CD4-positive, alpha-beta T cell treated with Interleukin-10 for 1 hour (primary cell): ENCODE measurements at places on chromosomes 1 and 21.

GRCh38 chr1:229478852-229479251, 29.3 kb downstream of the NUP133 start:
- no peak for DNase-seq

DNA sequence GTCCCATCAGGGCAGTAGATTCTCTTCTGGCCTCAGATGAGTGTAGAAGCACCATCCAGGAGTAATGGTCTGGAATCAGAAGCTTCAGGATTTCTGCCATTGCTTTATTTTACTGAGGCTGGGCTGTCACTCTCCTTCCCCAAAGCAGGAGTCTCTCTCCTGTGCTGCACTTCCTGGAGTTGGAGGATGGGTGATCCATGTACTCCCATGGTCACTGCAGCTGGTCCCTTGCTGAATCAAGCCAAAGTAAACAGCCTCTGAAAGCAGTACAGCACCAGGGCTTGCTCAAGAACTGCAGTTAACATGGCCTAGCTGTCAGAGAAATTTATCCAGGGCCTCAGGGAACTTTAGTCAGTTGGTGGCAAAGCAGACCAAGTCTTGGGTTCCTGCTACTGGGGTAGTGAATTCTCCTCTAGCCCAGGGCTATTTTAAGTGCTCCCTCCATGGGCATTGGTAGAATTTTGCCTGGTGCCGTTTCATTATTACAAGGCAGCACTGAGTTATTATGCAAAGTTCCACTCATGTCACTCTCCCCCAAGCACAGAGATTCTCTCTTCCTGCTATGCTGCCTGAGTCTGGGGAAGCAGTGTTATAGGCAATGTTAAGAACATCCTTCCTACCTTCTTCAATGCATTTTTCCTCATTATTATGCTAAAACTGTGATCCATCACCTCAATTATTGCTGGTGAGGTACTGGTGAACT, 29.5 kb downstream of the DRAM2 start:
- DNase-seq = no peak

DNA sequence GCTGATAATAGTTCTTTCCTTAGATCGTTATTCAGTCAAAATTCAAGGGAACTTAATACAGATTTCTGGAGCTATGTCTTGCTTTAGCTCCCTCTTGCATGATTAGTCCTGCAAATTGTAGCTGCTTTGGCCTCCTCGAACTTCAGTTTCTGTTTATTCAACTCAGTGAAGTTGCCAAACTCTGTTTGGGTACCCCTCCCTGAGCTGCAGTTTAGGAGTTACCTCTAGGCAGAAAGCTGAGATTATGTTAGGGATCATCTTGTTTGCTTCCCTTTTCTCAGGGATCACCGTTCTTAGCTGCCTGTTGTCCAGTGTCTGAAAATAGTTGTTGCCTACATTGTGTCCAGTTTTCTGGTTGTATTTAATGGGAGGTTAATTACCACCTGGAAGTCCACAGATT, 43.5 kb downstream of the SNX27 start:
- DNase-seq = no peak

- no peak for DNase-seq
Observed at GRCh38 chr1:90512441-90512840, 204.7 kb downstream of the BARHL2 start.

DNA sequence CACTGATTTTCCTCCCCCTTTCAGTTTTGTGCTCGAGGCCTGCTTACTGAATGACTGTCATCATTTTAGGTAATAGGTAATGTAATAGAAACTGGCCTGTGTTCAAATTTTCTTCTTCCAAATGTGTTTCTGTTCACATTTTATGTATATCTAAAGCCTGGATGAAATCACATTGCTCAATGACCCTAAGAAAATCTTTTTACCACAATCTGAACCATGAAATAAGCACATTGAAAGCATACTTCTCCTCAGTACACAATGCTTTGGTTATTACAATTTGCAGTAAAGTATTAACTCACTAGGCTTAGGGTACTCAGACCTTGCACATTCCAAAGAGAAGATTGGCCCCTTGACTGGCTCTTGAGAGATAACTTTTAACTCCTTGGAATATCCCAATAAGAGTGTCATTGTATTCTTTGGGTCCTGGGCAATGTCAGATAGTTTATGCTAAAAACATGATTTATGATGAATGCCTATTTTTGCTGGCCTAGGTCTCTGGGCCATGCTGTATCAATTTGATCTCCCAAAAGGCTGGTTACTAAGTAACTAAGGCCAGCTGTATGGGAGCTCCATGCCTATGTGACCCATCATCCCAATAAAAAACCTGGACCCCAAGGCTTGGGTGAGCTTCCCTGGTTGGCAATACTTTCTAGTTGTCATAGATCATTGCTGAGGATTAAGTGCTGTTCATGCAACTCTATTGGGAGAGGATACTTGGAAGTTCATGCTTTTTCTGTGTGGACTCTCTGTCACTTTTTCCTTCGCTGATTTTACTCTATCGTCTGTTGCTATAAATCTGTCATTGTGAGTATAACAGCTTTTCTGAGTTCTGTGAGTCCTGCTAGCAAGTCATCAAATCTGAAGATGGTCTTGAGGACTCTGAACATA, 293.9 kb downstream of the GRIK1 start:
- DNase-seq = no peak

GRCh38 chr1:2962541-2962940, 58.7 kb upstream of the ACTRT2 start:
- DNase-seq = no peak

- DNase-seq = no peak
Observed at GRCh38 chr1:180954801-180955165, 42.1 kb downstream of the KIAA1614 start.

DNA sequence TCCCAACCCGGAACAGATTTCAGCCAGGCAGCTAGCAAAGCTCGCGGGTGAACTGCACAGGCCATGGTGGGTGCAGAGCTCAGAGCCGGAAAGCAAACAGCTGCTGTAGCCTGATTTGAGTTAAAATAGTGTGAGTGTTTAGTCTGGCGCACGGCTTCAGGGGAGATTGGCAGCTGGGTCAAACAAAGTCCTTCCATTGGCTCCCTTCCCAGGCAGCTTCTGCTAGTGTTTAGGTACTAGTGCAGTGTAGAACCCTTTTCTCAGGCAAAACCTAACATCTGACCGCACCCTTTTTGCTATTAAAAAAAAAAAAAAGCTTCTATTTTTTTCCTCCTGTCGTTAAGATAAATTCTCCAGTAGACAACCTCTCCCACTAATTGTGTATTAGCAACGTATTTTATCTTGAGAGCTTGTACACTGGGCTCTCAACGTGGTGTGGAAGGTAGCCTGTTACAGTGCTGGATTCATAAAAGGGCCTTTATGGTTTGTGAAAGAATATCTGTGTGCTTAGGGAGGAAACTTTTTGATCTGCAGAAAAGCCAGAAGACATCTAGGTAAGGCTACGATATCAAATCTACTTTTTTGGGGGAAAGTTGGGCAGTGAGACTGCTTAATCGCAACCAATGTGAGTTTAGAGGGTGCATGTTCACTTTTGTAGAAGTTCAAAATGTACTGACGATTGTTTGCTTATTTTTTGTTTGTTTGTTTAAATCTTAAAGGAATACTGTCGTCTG, 689.6 kb downstream of the USP25 start:
- DNase-seq = no peak
